Omental fat pad (tissue), 4 donors: ENCODE measurements at places on chromosomes 7 and 10. TPM values are rescaled to one million over a fixed set of nuclear protein-coding genes. Genes with fewer than 3 reads are reported as not detected.

Gene FEZF1
- total RNA-seq: 0.19 TPM

Gene OPALIN
- total RNA-seq: not detected

Gene NPSR1
- not detected for total RNA-seq

Gene CYCS
- total RNA-seq: 69.1 TPM

Gene SPDYE11
- not detected for total RNA-seq

Gene LIMK1
- total RNA-seq: 10.4 TPM

Gene C10orf62
- total RNA-seq: 0.88 TPM

Gene PUS7
- total RNA-seq: 13.6 TPM

Gene VAX1
- not detected for total RNA-seq

Gene ZNF727
- 0.96 TPM for total RNA-seq

Gene ATG9B
- total RNA-seq: not detected

DNA sequence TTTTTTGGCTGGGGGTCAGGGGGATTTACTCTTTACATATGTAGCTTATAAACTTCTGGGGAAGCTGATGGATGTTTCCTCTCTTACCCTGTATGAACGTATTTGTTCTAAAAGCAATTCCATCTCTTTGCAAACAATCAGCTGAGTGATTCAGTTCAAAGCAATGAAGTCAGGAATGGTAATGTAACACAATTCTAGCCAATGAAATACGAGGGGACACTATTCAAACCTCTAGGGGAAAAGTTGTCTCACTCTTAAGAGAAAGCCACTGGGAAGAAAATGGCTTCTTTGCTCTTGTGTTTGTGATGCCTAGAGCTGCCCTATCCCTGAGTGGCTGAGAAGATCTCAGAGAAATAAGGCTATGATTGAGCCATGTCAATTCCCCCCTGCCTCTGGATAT is 134.8 kb upstream of the SEMA3C start:
- no peak for DNase-seq

GRCh38 chr10:29448125-29448524 is 159.3 kb downstream of the LYZL1 start:
- DNase-seq: no peak

GRCh38 chr10:71159892-71160291 is 52.5 kb upstream of the UNC5B start:
- no peak for DNase-seq

DNA sequence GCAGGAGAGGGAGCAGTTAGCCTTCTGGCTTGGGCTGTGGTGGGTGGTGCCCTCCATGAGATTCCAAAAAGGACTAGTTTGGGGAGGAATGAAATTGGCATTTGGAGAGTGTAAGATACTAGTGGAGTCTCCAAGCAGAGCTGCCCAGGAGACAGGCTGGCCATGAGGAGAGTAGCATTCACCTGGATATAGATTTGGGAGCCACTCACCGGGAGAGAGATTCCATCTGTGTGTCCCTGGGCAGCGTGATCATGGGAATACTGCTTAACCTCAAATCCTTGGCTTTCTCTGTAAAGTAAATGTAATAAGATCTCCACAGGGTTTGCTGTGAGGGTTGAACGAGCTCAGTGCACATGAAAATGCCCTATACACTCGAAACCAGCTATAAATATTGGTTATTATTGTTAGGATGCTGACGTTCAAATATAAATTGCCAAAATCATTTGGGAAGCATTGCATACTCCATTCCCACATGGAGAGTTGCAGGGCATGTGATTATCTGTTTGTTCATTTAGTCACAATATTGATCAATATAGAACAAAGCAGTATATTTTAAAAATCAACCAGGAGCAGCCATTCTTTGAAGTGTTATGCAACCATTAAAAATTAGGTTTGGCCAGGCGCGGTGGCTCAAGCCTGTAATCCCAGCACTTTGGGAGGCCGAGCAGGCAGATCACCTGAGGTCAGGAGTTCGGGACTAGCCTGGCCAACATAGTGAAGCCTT is 143.7 kb downstream of the CUX1 start:
- no peak for DNase-seq

- DNase-seq: no peak
Observed at GRCh38 chr10:18659819-18660535, 746 bp downstream of the ARL5B start.

DNA sequence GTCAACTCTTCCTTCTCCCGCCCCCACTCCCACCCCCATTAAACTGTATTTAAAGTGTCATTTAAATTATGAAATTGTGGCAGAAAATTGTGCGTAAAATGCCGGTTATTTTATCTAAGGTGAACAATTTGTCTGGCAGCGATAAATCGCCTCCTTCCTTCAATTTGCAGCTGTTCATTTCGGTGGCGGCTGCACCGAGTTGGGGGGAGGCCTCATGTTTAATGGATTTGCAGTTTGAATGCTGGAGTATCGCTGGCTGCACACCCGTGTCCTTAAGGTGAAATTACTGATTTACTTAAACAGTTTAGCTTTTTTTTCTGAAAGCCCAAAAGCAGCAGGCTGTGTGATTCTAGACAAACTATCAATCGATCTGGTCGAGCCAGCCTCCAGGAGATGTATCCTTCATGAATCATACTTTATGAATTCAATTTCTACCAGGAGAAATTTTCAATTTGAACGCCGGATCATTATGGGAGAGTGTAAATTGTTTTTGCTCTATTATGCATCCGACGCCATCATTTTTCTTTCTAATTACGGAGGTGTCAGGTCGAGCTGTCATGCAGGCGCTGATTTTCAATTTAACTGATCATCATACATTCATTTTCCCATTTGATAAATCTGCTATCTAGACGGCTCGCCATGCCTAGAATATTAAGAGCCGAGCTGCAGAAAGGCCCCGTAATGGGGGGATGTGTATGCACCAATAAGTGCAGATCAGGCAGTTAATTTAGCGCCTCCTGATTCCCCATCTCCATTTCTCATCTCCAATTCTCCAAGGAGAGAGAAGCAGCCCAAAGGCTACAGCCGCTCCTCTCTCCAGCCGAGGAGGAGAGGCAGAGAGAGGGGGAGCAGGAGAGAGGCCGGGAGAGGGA is 6.5 kb downstream of the UNCX start:
- no peak for DNase-seq

- no peak for DNase-seq
Observed at GRCh38 chr7:85620936-85621685, 434.3 kb upstream of the SEMA3D start.

DNA sequence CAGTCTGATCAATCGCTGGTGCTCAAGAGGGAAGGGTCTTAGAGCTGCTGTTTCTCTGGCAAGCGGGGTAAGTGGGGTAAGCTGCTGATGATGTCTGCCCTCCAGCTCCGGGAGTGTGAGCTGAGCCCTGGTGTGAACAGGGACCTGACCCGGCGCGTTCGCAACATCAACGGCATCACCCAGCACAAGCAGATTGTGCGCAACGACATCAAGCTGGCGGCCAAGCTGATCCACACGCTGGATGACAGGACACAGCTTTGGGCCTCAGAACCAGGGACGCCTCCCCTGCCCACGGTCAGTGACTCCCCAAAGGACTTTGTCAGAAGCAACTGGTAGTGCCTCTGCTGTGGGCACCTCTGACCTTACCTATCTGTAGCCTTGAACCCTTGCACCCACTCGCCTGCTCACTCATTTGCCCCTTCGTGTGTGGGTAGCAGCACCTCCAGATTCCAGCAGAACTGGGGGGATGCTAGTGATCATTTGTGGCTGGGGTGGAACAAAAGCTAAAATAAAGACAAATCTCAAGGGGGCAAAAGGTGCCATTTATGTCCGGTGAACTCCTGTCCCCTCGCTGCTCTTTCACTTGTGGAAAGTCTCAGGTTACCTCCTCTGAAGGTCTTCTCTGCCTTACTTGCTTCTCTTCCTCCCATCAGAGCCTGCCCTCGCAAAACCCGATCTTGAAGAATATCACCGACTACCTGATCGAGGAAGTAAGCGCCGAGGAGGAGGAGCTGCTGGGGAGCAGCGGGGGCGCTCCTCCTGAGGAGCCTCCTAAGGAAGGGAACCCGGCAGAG is 3.2 kb downstream of the UFSP1 start:
- DNase-seq: no peak

DNA sequence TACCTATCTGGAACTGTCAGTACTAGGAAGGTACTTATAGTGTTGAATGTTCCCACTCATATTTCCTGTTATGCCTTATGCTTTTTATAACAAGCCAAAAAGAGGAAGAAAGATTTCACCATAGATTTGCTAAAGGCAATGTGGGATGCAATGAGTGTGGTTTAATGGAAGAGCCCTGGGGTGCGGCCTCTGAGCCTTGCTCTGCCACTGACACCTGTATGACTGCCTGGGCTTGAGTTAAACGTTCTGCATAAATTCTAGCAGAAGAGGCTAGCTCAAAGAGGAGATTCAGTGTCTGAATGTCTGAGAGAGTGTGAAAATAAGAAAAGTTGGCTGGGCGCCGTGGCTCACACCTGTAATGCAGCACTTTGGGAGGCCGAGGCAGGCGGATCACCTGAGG is 143.8 kb downstream of the TPST1 start:
- no peak for DNase-seq

- no peak for DNase-seq
Observed at GRCh38 chr7:6026011-6026819, 5.0 kb upstream of the ANKRD61 start.

GRCh38 chr7:47783456-47784223 is 164.6 kb downstream of the PKD1L1 start:
- no peak for DNase-seq

DNA sequence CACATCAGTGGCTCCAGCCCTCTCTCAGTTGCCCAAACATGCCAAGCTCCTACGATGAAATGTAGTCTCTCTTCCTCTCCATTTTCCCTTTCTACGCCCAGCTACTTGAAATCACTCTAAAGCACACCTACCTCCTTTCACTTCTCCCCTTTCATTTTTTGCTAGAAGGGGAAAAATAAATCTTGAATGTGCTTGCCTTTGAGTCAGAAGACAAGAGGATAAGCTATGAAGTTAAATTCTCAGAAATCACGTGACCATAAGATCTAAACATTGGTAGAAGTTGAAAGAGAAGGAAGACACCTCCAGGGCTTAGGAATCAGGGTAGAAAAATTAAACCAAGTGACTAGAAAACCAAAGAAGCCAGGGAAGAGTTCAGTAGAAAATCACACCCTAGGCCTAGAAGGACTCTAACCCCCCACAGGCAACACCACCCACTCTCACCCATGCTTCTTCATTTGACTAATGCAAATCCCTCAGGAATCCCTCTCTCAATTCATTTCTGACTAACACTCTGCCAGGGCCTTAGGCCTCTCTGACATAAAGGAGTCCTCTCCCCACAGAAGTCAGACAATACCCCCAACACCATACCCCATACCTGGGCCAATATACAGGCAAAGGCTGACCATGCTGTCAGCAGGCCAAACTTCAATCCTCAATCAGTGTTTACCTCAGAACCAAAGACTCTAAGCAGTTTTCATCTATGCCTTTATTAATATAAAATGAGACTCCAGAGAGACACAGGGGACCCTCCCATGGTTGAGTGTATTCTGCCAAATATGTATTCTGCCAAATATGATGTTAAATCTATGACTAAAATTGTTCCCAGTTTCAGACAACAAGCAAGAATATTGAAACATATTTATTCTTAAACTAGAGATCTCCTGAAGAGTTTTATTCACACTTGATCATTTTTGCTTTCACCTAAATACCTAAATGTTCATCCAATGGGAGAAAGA is 84.8 kb downstream of the ELMO1 start:
- DNase-seq: no peak

DNA sequence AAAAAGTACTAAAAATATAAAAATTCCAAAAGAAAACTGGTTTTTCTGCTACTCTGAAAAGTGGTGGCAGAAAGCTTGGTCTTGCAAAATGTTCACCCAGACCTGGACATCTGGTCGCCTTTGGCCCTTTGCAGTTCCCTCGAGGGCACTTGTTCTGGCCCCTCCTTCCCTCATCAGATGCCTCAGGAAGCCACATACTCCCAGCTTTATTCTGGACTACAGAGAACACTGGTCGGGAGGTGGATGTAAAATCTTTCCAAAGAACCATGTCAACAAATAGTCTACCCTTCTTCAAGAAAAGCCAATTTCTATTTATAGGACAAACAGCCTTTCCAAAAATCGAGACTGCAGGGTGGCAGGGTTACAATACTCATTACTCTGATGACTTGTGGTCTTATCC is 726.1 kb downstream of the TNS3 start:
- DNase-seq: no peak

GRCh38 chr10:86798025-86798424 is 41.6 kb downstream of the BMPR1A start:
- DNase-seq: no peak

DNA sequence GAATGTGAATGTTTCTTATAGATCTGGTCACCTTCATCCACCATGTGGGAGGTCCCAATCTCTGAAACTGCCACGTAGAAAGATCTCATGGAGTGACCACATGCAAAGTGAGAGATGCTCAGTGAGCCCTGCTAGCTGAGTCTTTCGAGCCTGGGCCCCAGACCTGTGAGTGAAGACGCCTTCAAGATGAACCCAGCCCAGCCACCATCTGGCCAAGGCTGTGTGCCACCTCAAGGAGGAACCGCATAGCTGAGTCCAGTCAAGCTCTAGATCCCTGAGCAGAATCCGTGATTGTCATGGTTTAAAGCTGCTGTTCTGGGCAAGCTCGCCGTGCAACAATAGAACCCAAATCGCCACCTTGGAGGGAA is 20.2 kb upstream of the PPIF start:
- DNase-seq: no peak

- DNase-seq: no peak
Observed at GRCh38 chr10:95755511-95756004, 405 bp upstream of the ENTPD1 start.

DNA sequence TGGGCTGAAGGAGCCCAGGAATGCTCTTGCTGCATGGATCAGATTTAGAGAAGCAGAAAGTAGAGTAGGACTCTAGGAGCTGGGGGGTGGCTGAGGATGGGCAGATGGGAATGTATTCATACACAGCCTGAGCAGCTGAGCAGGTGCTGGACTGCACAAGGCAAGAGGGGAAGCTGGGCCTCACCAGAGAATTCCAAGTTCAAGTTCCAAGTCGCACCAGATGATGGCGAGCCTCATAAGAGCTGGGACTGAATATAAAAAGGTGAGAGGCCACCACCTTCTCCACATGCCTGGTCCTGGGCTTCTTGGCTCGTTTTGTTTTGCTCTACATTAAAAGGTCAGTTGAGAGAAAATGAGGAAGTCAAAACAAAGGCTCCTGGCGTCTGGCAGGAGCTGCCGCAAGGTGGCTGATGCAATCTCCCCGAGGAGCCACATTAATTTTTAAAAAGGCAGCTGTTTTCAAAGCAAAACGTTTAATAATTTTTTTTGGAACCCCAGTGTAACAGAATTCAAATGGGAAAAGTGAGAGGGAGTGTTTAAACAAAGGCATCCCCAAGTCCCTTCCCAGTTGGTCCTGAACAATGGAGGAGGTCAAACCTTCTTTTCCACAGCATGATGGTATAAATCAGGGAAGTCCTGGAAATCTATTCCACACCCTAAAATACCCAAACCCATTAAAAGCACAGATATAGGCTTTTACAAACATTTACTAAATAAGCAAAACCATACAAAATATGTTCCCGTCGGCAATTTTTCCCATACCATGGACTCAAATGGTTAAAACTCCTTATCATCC is 9.5 kb downstream of the CYREN start:
- no peak for DNase-seq

DNA sequence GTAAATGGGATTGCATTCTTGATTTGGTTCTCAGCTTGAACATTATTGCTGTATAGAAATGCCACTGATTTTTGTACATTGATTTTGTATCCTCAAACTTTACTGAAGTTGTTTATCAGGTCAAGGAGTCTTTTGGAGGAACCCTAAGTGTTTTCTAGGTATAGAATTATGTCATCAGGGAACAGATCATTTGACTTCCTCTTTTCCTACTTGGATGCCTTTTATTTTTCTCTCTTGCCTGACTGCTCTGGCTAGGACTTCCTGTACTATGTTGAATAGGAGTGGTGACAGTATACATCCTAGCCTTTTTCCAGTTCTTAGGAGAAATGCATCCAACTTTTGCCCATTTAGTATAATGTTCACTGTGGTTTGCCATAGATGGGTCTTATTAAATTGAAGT is 48.8 kb downstream of the ANXA8 start:
- DNase-seq: no peak
